ENCODE measurements at places on chromosomes 7 and 10.

DNA sequence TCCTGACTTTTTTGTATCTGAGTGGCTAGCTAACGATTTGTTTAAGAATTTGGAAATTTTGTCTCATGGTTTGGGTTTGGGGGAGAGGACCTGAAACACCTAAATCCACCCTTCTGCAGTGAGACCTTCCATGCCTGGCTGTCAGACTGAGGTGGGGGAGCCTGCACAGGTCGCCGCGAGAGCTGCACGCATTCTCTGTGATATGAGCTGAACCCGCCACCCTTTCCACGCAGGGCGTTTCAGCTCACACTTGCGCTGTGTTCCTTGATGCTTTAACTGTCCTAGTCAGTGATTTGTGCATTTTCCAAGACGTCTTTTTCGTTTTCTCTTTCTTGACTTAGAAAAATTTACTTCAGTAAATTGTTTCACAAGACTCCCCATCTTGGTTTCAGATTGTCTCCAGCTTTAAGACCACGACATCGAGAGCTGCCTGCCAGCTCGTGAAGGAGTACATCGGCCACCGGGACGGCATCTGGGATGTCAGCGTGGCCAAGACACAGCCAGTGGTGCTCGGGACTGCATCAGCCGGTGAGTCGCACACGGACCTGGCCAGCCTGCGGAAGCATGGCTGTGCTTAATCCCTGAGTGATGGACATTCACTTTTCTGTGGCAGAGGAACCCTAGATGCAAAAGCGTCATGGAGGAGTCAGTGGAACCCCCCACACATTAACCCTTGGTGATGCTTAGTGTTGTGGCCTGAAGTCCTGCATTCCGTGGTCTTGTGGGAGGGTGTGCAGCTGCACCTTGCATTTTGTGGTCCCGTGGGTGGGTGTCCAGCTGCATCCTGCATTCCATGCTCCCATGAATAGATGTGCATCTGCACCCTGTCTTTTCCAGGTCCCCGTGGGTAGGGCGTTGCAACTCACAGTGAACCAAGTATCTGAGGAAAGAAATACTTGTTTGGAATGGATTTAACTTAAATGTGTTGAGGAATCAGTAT lies 28.1 kb downstream of the WDR37 start:
- DNase-seq, result no peak

DNA sequence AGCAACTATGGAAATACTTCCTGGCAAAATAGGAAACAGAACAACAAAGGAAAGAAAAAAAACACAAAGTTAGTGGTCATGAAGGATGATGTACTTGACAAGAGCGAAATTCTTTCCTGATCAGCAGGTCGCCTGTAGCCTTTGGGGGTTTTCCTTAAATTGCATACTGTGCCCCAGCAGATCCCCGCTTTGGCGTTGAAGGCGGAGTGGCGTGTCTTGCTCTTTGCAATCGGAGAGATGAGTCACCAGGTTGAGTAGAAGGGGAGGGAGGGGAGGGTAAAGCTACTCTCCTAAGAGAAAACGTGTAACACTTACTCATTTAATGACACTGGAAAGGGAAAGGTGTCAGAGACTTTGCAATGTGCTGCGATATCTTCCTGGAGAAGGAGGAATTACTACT lies 587.2 kb downstream of the SORCS1 start:
- no peak for DNase-seq

- DNase-seq, result no peak
Measured at GRCh38 chr7:130943981-130944380, 210.0 kb upstream of the KLF14 start.

GRCh38 chr7:55534916-55535590 lies 37.2 kb downstream of the VOPP1 start:
- no peak for DNase-seq

DNA sequence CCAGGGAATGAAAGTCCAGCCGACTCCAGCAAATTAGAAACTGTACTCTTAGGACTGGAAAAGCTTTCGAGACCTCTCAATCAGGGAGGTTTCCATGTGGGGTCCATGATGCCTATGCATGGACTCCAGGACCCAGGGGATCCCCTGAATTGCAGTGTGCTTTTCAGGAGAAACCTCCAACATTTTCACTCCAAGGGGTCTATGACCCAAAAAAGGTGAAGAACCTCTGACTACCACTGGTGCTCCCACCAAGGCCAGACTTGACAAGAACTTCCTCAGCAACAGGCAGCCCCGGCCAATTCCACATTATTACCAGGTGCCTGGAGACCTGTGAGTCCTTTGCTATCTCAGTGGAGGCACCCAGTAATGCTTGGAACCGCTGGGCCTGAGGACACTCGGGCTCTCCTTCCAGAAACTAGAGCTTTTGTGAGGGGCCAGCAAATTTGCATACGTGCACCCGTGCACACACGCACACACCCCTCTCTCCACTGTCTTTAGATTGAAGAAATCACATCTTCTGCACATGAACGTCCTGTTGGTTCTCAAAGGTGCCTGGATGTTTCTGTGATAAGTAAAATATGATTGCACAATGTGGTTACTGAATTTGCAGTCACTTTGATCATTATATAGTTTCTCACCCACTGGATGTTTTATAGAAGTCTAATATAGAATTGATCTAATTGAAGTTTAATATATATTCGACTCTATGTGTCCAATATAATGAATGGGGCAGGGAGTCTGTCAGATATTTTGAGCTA lies 54.7 kb downstream of the SYPL1 start:
- no peak for DNase-seq

DNA sequence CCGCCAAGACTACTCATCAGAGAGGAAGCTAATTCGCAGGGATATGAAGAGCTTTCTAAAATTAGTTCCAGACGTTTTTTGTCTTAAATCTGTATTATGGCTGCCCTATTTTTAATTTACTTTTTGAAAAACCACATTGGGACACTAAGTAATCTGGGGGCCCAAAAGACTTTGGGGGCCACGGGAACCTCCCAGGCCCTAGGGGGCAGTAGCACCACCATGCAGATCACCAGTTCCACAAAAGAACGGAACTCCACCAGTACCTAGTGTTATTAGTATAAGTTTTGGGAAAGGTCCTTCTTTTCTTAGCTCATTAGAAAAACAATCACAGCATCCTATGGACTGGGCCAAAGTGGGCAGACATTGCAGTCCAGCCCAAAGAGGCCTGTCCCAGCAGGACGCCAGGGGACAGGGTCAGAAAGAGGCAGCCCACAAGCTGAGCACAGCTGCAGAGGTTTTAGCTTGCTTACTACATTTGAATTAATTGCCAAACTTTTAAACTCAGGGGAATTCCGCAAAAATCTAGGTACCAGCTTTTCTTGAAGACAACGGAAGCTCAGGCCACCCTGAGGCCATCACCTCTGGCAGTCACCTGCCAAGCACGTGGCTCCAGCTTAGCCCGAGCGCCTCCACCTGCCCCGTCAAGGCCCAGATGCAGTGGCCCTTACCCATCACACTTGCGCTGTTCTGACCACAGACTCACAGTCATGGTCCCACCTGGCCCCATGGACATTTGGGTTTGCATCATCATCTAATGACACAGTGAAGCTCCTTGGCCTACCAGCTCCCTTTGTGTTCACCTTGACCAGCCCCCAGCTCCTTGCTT lies 74.8 kb downstream of the PARP12 start:
- no peak for DNase-seq

GRCh38 chr10:108749042-108749441 lies 1174.3 kb downstream of the XPNPEP1 start:
- no peak for DNase-seq

Data from activated effector memory CD4-positive, alpha-beta T cell treated with Interleukin-2 at 50 U/mL for 16 hours (primary cell).